ENCODE measurements at places on chromosomes 2 and 18.

DNA sequence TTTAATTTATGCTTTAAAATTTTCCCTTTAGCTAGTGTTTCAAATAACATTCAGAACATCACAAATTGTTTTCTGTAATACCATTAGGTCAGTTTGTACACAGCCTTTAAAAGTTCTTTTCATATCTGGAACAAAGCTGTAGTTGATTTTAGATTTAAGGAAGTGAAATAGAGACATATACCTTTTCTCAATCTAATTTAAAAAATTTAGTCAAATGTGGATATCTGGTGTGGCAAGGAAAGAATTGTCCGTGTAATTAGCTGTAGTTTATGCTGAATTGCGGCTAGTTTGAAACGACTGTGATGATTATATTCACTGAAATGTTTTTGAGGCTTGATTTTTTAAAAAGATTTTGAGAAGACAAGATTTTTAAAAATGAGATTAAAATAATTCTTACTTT is 59.9 kb downstream of the EML6 start:
- DNase-seq, result no peak

DNA sequence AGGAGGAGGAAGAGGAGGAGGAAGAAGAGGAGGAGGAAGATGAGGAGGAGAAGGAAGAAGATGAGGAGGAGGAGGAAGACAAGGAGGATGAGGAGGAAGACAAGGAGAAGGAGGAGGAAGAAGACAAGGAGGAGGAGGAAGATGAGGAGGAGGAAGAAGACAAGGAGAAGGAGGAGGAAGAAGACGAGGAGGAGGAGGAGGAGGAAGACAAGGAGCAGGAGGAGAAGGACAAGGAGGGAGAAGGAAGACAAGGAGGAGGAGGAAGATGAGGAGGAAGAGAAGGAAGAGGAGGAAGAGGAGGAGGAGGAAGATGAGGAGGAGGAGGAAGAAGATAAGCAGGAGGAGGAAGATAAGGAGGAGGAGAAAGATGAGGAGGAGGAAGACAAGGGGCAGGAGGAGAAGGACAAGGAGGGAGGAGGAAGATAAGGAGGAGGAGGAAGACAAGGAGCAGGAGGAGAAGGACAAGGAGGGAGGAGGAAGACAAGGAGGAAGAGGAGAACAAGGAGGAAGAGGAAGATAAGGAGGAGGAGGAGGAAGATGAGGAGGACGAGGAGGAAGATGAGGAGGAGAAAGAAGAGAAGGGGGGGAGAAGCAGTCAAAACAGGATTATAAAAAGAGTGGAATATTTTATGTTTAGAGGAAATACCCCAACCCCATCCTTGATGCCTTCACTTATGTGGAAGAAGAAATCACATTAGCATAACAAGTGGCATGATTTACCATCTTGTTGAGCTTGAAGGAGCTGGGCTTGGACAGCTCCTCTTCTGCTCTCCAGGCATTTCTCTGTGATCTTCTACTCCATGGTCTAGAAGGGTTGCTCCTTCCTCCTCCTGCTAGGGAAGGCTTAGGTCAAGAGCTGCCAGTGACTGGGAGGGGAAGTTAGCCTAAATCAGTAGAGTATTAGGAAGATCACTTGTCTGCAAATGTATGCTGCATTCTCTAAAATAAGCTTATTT is 45.3 kb upstream of the KCTD1 start:
- DNase-seq, result no peak

DNA sequence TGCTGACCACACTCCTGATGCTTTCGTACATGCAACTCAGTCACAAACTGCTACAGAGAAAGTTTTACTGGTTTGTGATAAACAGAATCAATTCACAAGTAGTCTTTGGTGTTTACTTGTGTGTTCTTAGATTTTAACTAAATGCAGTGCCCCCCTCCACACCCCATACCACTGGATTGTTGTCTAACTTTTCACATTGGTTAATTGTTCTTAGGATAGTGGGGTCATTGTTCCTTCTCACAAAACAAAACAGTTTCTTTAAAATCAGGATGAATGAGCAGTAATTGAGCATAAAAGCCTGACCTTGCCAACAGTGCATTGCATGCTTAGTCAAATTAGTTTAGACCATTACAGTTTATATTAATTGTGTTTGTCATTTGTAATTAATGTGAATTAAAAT is 14.1 kb upstream of the PNPT1 start:
- no peak for DNase-seq

DNA sequence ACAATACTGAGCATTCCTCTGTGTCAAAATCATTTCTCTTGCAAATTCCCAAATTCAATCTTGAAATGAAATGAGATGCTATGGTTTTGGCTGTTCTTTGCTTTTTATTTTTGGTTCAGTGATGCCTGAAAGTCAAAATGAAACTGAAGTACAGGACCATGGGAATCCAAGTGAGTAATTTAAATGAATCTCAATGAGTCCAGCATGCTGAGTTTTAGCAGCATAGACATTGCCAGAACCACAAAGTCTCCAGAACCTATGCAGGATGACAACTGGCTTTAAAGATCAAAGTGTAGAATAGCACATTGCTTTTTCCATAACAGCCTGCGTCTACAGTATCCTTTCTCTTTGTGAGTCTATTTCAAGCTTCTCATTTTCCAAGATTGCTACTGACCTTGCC is 1050.7 kb upstream of the PIK3C3 start:
- DNase-seq, result no peak

GRCh38 chr2:24919037-24919505 is 966 bp downstream of the ADCY3 start:
- DNase-seq, result peak; percentile 31

- no peak for DNase-seq
Measured at GRCh38 chr2:187566712-187567111, 12.5 kb upstream of the TFPI start.

GRCh38 chr2:38477006-38477405 is 99.9 kb upstream of the ATL2 start:
- no peak for DNase-seq

GRCh38 chr18:58183226-58183625 is 139.2 kb downstream of the NEDD4L start:
- no peak for DNase-seq

DNA sequence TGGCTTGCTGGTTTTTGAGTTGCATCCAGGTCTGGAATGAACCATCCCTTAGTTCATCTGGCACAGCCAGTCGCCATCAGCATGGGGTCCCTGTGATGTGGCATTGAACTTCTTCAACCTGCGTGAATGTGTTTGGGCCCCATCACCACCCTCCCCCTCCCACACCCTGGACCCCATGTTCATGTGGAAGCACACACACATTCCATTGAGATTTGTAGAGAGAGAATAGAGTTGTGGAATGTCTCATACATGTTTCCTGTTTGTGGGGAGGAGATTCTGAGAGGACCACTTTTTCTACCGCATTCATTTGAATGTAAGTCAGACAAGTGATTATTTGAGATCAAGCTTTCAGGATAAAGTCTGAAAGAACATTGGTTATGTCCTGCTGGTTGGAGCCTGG is 117.6 kb upstream of the EML6 start:
- no peak for DNase-seq

GRCh38 chr2:51107841-51108240 is 75.9 kb upstream of the NRXN1 start:
- no peak for DNase-seq

Data from activated CD8-positive, alpha-beta memory T cell treated with anti-CD3 and anti-CD28 coated beads for 4 hours (primary cell).